ENCODE measurements at places on chromosomes 11 and 22. TPM values are rescaled to one million over a fixed set of nuclear protein-coding genes. Genes with fewer than 3 reads are reported as not detected.

GRCh38 chr22:30822216-30823014 lies 127.7 kb downstream of the OSBP2 start:
- DNase-seq: no peak

- DNase-seq: no peak
Measured at GRCh38 chr22:37270928-37271650, 11.2 kb upstream of the CYTH4 start.

DNA sequence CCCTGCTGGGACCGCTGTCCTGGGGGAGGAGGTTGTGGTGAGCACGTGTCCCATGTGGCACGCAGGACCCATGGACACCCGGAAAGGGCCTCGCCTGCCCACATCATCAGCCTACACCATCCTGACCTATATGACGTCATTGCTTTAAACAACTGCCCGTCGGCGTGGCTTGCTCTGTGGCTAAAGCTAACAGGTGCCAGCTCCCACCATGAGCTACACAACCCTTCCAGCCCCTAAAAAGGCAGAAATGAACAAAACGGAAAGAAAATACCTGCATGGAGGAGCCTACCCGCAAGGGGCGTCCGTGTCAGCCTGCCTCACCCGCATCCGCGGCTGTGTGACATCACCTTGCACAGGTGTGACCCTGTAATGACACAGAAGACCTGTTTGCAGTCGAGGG lies 481.8 kb downstream of the BRD1 start:
- no peak for DNase-seq

DNA sequence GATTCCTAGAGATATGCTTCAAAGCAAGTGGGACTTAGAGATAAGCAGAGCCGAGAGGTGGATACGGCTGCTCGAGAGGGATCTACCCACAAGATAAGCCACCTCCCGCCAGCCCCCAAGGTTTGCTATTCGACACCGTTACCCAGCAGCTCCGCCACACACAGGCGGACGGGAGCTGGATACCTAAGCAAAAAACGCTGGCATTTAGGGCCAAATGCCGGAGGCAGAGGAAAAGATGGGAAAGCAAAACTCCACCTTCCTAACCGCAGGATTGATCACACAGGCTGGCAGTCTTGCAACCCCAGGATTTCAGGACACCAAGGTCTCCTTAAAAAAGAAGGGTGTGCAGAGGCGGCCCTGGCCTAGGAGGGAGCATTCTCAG lies 709 bp downstream of the FTH1 start:
- peak; percentile 47 for DNase-seq

GRCh38 chr11:9274499-9275258 lies 9.5 kb upstream of the DENND5A start:
- DNase-seq: no peak

RBMXL2 gene
- total RNA-seq: not detected

KMT2A gene
- 33.8 TPM for total RNA-seq

- DNase-seq: no peak
Measured at GRCh38 chr22:46113910-46114517, 36.3 kb upstream of the PPARA start.

TENM4 gene
- 0.48 TPM for total RNA-seq

DNA sequence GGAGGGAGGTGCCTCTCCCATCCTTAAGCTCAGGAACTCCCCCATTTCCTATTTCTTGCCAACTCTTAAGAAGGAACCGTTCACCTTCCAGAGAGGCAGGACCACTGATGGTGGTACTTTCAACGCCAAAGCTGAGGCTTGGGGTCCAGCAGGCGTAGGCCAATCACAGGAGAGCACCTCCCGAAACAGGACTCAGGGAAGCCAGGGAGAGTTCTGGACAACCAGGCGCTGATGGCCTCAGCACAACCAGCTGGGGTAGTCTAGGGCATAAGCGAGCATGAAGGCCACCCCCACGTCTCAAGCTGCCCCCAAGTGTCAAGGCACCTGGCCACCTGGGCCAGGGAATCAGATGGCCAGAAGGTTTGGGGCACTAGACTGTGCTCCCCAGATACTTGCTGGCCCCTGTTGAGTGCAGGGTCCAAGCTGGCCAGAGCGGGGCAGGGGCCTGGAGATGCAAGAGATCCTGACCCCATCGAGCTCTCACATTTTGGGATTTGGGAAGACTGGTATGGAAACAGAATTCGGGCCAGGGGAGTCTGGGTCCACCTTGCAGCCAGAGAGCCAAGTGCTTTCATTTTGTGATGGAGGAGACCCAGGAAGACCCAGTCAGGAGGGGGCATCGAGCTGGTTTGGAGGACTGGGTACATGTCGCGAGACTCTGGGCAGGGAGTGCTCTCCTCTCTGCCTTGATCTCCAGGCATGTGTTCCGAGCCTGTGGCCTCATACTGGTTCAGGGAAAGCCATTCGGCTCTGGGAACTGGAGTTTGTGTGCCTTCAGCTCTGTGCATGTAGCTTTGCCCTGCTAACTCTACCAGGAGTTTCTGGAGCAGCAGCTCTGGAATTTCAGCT lies 926 bp downstream of the CD6 start:
- no peak for DNase-seq

- DNase-seq: no peak
Measured at GRCh38 chr11:33893711-33894397, 2.0 kb upstream of the LMO2 start.

GRCh38 chr11:125214601-125215565 lies 50.3 kb downstream of the PKNOX2 start:
- no peak for DNase-seq

OR56A3 gene
- not detected for total RNA-seq

DNA sequence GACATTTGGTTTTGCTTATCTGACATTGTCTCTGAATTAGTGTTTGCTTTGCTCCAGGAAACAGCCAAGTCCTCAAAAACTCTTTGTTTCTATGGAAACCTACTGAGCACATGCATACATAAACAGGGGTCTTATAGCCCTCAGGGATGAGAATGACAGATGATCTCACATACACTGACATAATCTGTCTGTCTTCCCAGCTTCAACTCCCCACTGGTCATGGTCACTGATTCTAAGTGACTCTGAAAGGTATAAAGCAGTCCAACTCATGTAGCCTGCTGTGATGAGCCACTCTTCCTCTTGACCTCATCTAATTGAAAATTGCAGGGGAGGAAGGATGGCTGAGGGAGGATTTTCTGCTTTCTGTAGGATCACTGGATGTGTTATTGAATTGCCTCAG lies 12.6 kb downstream of the ZNF143 start:
- no peak for DNase-seq

DNA sequence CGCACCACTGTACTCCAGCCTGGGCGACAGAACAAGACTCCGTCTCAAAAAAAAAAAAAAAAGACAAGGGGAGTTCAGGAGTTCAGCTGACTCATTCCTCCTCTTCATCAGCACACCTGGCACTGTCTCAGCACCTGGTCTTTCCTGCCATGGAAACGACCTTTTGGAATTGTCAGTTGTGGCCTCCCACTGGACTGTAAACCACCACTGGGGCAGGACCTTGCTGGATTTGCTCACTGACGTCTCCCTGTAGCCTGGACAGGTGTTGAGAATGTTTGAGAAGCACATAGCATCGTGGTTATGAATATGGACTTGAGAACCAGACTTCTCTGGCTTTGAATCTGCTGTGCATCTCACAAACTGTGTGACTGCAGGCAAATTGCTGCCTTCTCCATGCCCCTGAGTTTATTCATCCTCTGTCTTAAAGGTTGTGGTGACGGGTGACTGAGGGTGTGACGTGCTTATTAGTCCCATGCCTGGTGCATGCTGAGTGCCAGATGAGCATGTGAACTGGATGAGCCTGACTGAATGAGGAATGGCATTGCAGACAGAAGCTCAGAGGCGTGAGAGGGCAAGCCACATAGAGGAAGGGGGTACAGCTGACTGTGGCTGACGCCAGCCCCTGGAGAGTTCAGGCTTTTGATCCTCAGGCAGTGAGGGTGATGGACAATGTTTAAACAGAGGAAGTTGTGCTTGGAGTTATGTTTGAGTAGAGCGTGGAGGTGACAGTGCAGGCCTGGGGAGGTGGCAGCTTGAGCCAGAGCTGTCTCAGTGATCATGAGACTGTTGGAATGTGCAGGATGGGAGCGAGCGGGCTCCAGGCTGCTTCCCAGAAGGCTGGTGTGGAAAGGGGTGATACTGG lies 12.7 kb downstream of the TOM1 start:
- peak; percentile 79 for DNase-seq

CCDC34 gene
- total RNA-seq: 25.6 TPM

TRIM66 gene
- total RNA-seq: 5.9 TPM

PRR33 gene
- not detected for total RNA-seq

DNA sequence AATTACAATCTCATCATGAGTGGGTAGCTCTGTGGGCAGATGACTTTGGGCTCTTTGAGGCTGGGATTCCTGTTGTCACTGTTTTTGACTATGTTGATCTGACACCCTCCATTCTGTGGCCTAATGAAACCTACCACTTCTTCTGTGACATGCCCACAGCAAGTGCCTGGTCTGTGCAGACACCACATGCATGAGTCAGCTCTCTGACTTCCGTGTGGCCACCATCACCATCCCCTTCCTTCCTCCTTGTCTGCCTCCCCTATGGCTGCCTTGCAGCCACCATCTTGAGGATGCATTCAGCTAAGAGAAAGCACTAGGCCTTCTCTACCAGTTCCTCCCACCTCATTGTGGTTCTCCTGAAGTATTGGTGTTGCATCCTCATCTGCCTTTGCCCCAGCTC lies 15.3 kb upstream of the OR10V1 start:
- no peak for DNase-seq

DNA sequence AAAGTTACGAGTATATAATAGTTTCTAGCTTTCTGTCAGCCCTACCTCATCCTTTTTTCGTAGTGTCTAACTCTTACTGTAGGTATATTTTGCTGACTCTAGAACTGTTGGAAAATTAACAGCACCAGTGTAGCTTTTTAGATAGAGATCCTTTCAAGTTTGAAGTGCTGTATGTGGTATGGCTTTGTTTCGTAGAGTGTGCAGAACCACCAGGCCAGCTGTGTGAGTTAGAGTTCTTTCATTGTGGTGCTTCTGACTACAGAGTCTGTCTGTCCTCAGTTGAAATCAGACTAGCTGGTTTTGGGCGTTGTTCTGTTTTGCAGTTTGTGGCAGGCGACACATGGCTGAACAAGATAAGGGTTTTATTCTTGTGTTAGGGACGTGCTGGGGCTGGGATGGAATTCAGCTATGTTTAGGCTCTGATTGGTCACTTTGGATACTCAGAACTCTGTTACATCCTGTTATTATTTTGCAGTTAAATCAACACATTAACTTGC lies 3.2 kb downstream of the ARHGEF12 start:
- DNase-seq: peak; percentile 69

DKK3 gene
- 7.4 TPM for total RNA-seq

GRCh38 chr11:2108675-2109491 lies 30.3 kb downstream of the IGF2 start:
- DNase-seq: no peak

DNA sequence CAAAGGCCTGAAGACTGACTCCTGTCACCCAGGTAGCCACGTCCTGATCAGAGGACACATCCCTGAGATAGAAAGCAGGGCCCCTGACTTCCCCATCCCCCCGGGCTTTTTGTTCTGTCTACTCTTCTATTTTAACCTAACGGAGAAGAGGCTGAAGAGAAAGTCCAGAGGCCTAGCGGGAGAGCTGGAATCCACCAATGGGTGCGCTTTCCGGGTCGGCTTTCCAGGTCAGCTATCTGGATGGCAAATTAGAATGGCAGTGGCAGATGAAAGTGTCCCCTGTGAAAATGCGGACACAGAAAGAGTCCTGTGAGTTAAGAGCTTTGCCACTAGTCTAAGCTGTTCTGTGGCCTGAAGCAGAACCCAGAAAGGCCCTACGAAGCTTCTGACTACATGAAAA lies 13.1 kb upstream of the SERPING1 start:
- DNase-seq: no peak

DNA sequence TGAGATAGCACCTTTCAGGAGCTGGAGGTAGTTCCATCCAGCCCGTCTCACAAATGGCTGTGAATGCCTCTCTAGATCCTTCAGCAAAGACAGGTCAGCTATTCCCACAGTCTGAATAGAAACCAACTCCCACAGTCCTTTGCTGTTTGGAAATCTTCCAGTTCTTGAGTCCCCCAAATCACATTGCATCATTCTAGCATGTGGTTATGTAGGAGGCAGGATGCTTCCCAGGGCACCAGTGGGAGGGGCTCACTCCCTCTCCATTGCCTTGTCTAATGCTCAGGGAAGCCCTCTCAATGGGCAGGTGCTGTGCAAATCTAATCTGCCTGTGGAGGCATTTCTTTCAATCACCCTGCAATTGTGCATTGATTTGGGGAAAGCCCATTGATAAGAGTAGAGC lies 14.6 kb downstream of the NAV2 start:
- no peak for DNase-seq

KRTAP5-1 gene
- not detected for total RNA-seq

DNA sequence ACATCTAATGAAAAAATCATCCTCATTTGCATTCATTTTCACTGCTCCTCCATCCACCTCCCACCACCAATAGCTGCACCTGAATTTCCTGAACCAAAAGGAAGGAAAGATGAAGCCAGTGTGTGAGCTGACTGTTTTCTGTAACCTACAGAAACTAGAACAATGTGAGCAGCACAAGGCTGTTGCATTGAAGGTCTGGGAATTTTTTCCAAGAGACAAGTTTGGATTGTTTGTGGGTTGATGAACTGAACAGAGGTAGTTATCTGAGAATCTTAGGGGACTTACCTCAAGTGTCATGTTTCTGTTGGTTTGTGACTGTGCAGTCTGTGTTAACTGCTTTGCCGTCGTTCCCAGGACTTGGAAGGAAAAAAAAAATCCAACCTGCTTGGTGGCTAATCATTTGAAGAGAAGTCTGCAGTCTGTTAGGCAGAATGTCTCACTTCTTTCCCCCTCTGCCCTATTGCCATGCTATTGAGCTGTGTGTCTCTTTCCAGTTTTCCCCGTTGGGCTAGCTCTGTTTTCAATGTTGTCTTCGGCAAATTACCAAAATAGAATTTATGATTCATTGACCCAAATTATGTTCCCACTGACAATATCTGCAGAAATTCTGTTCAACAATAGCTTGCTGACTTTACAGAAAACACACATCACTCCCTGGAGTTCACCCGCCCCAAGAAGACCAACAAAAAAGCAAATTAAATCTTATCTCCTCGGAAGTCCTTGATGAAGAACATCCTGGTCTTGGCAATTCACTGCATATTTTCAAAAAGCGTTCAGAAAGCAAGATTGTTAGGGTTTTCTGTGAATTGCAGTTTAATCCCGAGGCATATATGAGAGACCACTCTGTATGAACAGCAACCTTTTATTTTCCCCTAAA lies 76.0 kb downstream of the SC5D start:
- DNase-seq: no peak

DNA sequence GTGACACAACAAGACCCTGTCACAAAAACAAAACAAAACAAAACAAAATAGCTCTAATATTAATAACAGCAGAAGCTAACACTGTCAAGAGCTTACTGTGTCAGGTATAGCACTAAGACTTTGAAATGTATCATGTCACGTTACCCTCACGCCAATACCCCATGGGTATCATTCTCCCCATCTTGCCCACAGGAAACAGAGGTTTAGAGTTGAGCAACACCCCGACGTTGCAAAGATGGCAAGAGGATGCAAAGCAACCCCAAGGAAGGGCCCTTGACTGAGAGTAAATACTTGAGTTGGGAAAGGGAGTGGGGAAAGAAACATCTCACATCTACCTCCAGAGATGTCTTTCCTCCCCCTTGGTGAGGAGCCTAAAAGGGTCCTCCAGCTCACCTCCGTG lies 366.8 kb downstream of the LARGE1 start:
- no peak for DNase-seq

XKR3 gene
- total RNA-seq: not detected
